ENCODE measurements at places on chromosomes 3 and 15.

DNA sequence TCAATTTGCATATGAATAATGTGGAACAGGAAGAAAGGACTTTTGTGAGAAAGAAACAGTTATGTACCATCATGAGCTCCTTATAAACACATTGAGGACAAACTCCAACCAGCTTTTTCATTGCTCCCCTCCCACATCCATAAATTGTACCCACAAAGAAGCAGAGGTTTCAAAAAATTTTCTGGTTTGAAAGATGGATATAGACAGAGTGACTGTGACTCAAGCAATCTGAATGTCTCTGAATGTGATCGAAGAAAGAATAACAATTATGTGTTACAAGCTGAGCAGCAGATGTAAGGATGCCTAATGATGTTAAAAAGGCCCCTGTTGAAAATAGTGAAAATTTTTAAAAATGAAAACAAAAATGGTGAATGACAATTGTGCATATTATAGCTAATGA, 127.4 kb downstream of the TFG start:
- DNase-seq = no peak

DNA sequence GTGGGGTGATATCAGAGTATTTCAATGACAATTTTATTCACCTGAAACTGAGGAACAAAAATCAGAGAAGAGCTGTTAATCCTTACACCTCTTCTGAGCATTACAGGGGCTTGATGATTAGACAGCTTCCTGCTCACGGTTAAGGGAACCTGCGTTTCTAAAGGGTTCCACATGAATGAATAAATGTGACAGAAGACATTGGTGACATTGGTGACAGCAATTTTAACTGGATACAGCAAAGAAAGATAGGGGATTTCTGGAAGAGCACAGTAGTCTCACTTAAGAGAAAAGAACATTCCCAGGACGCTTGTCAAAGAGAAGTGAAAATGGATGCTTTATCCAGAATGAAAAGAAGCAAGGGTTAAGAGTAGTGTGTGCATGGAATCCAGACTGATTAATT, 235.9 kb upstream of the CNTN3 start:
- DNase-seq = no peak

- peak; percentile 55 for DNase-seq
Observed at GRCh38 chr3:194344012-194344411, 7.1 kb downstream of the CPN2 start.

DNA sequence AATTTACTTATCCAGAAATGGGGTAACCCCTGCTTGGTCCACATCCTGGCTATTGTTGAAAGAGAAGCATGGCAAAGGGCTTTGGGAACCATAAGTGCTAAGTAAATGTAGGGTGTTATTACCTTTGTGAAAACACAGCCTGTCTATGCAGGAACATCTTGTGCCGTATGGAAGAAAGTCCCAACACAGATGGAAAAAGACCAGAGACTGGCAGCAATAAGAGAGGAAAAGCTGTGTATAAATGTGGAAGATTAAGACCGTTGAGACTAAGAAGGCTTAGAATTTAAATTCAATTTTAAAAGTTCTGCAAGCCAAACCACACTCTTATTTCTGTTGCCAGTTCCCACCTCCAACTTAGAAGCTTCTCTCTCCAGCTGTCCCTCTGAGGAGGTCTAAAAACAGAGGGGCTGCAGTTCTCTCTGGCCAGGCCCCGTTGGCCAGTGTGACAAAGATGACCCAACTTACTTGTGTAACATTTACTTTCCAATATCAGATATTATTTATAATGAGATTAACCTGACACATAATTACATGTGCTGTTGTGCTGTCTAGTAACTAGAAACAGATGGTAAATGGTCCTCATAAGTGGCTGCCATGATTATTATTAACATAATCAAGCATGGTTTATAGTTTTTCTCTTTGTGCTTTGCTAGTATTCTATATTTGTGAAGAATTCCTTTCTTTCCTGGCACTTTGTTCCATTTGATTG, 7.0 kb downstream of the MINDY4B start:
- DNase-seq = no peak

GRCh38 chr3:143726727-143727126, 121.5 kb downstream of the SLC9A9 start:
- no peak for DNase-seq

GRCh38 chr3:24385012-24385615, 109.5 kb downstream of the THRB start:
- DNase-seq = no peak

DNA sequence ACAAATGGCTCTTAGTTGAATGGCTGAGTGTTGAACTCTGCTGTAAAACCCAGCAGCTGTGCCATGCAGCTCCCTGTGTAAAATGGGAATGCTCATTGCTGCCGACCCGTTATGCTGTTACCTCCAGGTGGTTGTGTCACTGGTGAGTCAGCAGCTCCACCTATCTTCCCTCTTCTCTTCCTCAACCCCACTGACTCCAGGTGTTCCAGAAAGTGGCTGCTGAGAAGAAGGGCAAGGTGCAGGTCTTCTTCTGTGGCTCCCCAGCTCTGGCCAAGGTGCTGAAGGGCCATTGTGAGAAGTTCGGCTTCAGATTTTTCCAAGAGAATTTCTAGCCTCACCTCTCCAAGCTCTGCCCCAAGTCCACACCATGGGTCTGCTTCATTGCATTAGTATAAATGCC, 41.9 kb downstream of the NOX5 start:
- no peak for DNase-seq

DNA sequence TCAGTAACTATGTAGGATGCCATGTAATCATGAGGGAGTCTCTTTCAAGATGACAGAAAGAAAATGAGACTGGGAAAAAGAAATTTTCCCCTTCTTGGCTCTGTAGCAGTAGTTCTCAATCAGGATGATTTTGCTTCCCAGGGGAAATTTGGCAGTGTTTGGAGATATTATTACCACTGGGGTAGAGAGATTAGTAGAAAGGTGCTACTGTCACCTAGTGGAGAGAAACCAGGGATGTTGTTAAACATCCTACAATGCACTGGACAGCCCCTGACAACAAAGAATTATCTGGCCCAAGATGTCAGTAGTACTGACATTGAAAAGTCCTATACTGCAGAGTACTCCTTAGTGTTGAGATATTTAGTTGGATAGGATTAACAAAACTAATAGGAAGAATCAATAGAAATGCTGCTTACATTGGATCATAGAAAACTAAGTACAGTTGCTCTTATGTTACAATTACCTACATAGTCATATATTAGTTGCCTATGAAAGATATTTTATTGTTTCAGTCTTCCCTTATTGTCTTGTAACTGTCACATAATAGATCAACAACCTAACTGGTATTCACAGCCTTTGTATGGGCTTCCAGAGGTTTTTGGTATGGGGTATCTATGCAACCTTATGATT, 433.3 kb downstream of the RAP2B start:
- DNase-seq = no peak

DNA sequence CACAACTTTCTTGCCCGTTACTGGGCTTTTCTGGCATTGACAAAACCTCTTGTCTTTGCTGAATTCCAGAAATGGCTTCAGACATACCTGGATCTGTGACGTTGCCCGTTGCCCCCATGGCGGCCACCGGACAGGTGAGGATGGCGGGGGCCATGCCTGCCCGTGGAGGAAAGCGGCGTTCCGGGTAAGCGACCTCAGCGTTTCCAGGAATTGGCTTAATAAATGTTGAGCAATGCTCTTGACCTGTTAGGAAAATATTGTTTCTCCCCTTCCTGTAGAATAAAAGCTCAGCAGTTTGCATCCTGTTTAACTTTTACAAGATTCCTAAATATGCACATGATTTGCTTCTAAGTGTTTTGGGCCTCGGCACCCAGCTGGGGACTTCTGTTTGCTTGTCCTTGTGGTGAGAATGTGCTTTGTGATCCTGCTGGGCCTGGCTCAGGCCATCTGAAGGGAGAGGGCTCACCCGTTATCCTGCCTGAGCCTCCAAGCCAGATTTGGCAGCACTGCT, 46.7 kb downstream of the ARNT2 start:
- DNase-seq = no peak

- DNase-seq = no peak
Observed at GRCh38 chr3:104245981-104246380, 1120.7 kb upstream of the ALCAM start.

- DNase-seq = no peak
Observed at GRCh38 chr3:123246866-123247265, 45.1 kb downstream of the SEC22A start.

DNA sequence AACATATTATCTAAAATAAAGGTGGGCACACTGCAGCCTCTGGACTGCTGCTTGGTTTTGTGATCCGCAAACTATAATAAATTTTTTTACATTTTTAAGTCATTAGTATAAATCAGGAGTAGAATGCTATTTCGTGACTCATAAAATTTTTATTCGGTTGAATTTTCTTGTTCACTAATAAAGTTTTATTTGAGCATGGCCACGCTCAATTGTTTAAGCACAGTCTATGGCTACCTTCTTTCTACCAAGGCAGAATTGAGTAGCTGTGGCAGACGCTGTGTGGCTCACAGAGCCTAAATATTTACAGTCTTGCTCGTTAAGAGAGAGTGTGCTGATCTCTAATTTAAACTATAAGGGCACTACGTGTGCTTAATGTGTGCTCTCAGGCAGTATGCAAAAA, 28.9 kb downstream of the ROBO2 start:
- DNase-seq = no peak

DNA sequence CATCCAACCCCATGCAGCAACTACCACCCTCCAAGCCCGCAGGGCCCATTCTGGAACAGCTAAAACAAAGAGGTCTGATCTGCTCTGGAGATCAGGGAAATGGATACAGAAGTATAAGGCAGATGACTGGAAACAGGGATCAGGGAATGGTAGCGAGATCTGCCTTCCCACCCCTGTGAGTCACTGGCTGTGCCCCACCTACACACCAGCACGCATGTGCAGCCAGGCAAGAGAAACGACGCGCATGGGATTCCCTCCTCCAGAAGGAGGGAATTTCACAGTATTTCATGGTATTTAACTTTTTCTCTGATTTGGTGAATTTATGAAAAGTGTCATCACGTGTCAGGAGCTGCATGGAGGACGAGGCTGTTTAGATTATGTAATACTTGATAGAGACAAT, 116.7 kb downstream of the ARRDC4 start:
- DNase-seq = no peak

DNA sequence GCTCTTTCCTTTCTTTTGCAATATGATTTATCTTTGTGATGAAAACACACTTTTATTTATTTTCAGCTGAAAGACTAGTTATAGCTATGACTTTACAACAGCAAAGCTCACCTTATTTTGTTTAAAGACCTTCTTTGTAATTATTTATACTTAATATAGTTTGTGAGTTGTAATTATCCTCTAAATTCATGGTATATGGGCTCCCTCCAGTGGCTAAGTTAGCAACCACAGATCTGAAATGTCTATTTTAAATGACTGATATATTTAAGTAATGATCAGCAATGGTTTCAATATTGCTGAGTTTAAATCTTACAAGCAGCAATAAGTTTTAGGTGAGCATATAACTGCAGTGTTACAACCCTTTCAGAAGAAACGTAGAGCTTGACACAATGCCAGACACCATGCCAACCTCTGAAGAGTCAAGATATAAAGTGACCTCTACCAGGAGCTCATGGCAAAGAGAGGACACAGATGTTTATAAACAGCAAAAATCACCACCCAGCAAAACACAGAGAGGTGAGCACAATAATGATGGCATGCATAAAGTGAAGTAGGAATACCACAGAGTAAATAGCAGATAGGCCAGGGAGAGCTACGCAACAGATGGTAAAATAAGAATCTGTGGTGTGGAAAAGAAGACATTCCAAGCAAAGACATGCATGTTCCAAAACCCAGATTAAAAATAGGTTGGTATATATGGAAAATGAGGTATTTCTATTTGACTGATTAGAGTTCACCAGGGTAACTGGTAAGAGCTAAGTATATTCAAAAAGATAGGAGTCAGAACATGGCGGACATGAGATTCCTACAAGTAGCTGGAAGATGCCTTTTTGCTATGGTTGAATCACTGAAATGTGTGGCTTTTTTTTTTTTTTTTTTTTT, 143.7 kb upstream of the ZNF385D start:
- no peak for DNase-seq

DNA sequence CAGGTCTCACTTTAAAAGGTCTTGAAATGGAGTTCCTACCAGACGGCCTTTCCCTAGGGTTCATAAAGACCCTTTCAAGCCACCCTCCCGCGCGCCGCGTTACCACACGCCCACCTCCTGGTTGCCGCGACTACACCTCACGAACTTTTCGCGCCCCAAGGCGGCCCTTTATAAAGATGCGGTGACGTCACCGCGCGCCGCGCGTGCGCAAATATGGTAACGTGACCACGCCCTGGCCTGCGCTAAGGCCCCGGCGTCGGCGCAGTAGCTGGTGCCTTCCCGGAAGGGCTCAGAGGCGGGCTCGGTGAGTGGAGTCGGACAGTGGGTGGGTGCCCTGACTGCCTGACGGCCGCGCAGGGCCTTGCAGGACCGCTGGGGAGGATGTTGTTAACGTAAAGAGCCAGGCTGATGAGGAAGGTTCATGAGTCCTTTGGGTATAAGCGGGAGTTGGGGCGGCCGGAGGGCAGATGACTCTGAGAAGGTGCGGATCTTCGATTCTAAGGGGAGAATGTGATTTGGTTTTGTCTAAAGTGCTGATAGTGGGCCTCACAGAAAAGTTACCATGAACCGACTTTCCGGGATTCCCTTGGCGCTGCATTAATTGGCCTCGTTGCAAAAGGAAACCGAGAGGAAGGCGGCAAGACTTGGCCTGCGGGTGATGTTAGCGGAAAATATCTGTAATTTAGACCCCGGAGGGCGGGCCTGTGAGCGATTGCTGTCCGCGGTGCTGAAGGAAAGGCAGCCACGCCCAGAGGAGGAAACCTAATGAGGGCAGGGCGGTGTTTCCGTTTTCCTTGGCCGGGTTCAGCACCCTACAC, 54.4 kb downstream of the FEZF2 start:
- peak; percentile 74 for DNase-seq

GRCh38 chr3:47910777-47911440, 105.3 kb downstream of the MAP4 start:
- no peak for DNase-seq
